ENCODE measurements at places on chromosomes 6 and 20. TPM values are rescaled to one million over a fixed set of nuclear protein-coding genes. Genes with fewer than 3 reads are reported as not detected.
A peak's percentile ranks its signal among the peaks of the same experiment; 100 is the strongest.

SYCP2L gene
- total RNA-seq, result not detected

LPA gene
- not detected for total RNA-seq

TIAM2 gene
- total RNA-seq, result 4.0 TPM

KIF25 gene
- total RNA-seq, result not detected

SEL1L2 gene
- total RNA-seq, result not detected

COL11A2 gene
- total RNA-seq, result 0.64 TPM

NOX3 gene
- not detected for total RNA-seq

SPINT4 gene
- not detected for total RNA-seq

PEX6 gene
- 22.2 TPM for total RNA-seq

GABRR2 gene
- not detected for total RNA-seq

DDO gene
- total RNA-seq, result 1.5 TPM

- DNase-seq, result peak; percentile 79
Measured at GRCh38 chr20:50172347-50173013, 18.1 kb upstream of the CEBPB start.

GRCh38 chr20:24703284-24703610 is 233.8 kb downstream of the SYNDIG1 start:
- no peak for DNase-seq

DNA sequence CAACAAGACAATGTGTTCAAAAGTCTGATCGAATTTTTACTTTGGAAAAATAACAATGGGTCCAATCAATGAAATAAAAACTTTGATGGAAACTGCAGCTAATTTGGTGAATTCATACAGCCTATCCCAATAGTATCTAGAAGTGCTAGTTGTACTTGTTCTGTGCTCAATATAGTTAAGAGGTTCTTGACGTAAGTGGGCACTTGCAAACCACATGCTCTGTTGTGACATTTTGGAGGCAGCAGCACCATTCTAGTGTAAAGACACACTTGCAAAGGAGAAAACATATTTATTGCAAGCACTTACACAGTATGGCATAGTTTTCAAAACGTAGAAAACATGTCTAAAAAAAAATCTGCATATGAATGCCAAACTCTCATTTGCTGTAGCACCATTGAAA is 6.7 kb upstream of the KLHL31 start:
- DNase-seq, result no peak

DNA sequence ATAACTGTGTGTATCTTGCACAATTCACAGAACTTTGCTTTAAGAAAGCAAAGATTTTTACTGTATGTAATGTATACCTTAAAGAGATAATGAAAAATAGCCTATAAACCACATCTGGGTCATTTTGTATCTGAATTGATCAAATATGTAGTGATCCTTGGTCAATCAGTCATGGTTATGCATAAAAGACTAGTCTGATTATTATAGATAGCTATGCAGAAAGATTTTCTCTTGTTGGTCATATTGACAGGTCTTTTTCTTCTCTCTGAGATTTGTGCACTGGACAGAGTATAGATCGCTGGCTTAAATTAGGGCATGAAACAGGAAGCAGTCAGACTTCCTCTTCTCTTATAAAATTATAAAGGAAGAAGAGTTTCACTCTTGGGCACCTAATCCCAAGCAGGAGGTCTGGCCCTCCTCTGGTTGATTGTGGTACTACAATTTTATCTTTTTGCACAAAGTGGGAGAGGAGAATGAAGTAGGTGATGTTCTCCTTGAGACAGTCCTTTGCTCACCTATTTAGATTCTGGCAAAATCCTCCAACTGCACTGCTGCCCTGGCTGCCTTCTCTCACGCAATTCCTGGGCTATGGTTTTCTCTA is 380.9 kb upstream of the RGS17 start:
- peak; percentile 25 for DNase-seq

GRCh38 chr20:23415959-23416583 is 5.2 kb downstream of the NAPB start:
- peak; percentile 46 for DNase-seq

- no peak for DNase-seq
Measured at GRCh38 chr6:20438462-20439070, 36.9 kb downstream of the E2F3 start.

- peak; percentile 39 for DNase-seq
Measured at GRCh38 chr6:41497994-41498393, 48.2 kb upstream of the FOXP4 start.

- DNase-seq, result no peak
Measured at GRCh38 chr6:169176361-169176991, 77.2 kb downstream of the THBS2 start.

DNA sequence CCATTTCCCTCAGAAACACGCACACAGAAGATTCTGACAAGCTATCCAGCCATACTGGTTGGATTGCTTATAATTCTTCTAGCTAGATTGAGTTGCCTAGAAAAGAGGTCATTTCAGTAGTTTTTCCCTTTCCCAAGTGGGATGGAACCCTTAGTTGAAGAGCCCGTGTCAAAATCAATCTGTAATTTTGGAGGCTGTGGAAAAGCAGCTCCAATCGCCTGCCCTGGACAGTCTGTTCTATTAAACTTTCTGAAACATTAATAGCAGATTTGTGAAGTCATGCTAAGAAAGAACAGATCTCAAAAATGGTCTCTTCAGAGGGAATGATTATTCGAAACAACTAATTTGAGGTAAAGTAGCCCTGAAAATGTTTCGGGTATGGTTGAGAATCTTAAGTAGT is 29.3 kb downstream of the TMEM200A start:
- DNase-seq, result no peak

- DNase-seq, result no peak
Measured at GRCh38 chr20:58113716-58114115, 114.7 kb downstream of the ANKRD60 start.

DNA sequence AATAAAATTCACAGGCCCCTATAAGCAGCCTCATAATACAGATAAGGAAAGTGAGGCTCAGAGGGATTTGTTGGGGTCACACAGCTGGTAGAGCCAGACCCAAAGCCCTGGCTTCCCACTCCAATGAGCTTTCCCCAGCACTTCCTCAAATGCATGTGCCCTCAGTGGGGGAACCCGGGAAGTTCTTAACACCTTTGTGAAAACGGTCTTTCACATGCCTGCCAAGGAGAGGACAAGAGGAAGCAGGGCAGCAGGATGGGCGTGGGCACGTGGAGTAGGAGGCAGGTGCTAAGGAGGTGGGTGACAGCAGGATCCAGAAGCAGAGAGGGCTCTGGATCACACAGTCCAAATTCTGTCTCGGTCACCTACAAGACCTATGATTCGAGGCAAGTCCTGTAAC is 598 bp downstream of the PI16 start:
- no peak for DNase-seq

DNA sequence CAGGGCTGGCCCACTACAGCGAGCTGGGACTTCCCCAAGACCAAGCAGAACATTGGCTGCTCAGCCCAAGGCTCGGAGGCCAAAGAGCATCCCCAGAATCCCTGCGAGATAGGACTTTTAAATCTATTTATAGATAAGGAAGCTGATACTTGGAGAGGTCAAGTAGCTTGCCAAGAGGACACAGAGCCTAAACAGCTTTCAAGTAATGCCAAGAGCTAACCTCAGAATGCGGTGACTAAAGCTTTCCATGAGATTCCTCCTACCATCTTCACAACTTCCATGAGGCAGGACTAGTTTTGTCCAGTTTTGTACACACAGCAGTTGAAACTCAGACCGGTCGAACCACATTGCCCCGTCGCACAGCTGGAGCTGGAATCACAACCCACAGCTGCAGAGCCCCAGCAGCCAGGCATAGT is 168.1 kb upstream of the TOP1 start:
- DNase-seq, result peak; percentile 63

DNA sequence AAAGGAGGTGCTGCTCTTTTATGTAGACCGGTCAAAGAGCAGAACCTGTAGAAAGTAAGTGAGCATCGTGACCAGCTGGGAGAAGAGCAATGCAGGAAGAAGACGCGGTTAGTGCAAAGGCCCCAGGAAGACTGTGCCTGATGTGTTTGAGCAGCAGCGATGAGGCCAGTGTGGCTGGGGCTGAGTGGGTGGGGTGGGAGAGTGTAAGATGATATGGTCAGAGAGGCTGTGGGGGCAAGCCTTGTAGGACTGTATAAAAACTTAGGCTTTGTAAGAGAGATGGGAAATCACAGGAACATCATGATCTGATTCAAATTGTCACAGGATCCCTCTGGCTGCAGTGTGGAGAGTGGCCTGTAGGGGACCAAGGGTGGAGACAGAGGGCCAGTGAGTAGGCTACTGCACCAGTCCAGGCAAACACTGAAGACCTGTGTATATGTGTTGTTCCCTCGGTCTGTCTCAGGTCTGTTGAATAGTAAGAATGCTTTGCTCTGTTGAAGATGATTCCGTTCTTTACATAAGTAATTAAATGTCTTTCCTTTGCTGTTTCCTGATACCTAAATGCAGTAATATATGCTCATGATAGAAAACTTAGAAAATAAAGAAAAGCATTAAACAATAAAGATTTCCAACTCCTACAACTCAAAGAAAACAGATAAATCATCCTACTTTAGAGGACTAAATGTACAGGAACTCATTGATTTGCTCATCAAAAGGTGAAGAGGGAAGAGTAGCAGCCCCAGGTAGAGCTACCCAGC is 23.6 kb upstream of the WFDC2 start:
- DNase-seq, result peak; percentile 20

DNA sequence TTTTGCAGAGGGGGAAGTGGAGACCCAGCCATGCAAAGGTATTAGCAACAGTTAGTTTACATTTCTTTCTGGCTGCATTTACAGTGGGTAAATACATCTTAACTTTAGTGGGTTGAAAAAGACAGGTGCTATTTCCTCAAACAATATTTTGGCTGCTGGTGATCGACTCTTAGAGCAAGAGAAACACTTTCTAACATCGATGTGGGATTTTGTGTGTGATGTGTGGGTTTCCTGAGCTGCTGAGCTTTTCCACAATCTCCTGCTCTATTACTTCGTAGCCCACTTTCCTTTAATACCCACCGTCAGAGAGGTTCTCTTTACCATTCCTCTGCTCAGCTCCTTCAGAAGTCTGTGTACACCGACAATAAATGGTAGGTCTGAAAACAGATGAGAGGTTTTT is 339.0 kb downstream of the NRN1 start:
- no peak for DNase-seq

DNA sequence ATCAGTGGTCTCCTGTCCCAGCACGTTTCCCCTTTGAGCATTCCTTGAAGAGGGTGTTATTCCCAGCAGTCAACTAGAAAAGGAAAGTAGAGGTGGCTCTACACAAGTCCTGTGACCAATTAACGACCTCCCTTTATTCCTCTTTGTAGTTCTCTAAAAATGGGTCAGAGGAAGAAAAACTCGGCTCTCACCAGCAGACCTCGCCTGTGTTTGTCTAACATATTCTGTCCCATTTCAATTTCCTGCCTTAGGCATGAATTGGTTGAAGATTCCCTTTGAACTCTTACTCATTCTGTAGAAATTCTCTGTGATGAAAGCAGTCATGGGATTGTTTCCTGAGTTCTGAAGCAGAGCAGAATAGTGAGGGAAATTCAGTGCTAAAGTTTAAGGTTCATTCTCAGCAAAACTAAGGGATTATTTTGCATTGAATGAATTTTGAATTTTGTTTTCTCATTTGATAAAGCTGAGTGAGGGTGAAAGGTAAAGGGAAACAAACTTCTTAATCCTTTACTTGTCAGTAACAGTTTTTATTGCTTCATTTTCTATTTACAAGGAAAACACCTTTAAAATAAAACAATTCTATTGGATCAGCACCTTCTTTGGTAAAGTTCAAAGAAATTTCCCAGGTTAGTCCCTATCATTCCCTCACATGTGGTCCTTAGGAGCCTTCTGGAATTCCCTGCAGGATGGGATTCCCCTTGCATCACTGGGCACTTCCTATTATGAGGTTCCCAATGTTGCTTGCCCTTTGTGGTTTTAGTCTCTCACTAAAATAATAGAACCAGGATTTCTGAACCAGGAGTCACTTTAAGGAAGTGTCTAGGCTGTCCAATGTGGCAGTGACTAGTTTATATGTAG is 105.8 kb downstream of the SLX4IP start:
- peak; percentile 90 for DNase-seq

DNA sequence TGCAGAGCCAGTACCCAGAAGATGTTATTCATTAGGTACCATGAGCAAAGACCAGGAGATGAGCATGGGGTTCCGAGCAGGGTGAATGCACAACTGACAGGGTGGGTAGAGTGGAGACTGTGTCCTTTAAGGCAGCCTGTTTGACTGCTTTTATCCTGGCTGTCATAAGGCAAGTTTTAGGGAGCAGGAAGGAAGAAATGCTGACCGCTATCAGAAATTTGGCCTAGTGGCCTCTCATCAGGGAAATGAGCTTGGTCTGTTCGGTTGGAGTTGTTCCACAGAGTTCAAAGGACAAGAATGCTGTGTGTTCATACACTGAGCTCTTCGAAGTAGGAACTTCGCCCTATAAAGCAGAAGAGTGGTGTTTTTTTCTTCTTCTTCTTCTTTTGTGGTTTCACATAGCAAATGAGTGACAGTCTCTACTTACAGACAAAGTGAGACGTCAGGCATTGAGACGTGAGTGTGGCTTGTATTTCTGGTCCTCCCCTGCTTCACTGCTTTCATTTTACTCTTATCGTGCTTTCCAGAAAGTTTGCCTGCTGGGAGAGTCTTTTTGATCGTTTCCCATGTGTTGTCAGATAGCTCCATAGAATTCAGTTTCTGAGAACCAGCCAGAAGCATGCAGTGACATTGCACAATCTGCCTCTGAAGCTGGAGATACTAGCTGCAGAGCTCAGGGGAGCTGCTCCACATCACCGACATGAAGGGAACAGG is at the start of gene CASS4:
CASS4 (plus strand) TSS at position 502 of the 714 bp plus-strand sequence; CDS start at position 701, 199 bp downstream.
- DNase-seq, result no peak

- DNase-seq, result no peak
Measured at GRCh38 chr6:107786179-107786578, 37.9 kb downstream of the SCML4 start.

DNA sequence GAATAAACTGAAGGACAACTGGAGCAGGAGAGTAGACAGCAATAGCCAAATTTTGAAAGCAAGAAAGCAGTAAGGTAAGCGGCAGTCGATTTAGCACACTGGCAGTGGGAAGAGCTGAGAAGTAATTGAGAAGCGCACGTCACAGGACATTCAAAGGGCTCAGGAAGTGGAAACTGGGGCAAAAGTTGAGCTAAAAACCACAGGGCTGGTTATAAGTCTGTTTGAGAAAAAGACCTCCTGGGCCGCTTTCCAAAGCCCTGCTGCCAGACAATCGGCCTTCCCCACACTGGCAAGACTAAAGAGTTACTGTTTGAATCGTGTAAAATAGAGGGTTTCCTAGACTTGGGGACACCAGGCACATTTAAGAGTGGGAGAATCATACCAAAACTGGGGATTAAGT is 161.4 kb downstream of the DNAH8 start:
- DNase-seq, result no peak

DNA sequence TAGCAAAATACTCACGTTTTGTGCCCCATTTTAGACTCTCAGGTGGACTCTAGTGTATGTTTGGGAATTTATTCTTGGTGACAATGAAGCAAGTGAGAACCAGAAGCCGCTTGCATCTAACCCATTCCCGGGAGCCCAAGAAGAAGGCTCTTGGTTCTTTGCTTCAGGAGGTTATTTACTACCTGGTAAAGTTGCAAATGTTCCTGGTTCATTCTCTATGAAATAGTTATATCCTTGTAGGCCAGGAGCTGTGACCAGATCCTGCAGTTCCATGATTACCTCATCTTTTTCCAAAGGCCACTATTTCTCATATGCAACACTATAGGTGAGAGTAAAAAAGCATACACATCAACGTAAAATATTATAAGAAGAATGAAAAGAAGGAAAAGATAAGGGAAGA is 60.9 kb upstream of the FABP7 start:
- DNase-seq, result no peak

Data from mammary epithelial cell (primary cell).